Prostate gland (tissue), 2 donors: ENCODE measurements at places on chromosomes 3 and 15. TPM values are rescaled to one million over a fixed set of nuclear protein-coding genes. Genes with fewer than 3 reads are reported as not detected.

GRCh38 chr3:197197334-197197733 is 101.1 kb downstream of the DLG1 start:
- no peak for DNase-seq
- H3K36me3 ChIP-seq, result no peaks in the 10 kb centered on the region
- H3K27ac ChIP-seq, result no peak overlapping the region
- H3K4me1 ChIP-seq, result no peaks in the 10 kb centered on the region

DNA sequence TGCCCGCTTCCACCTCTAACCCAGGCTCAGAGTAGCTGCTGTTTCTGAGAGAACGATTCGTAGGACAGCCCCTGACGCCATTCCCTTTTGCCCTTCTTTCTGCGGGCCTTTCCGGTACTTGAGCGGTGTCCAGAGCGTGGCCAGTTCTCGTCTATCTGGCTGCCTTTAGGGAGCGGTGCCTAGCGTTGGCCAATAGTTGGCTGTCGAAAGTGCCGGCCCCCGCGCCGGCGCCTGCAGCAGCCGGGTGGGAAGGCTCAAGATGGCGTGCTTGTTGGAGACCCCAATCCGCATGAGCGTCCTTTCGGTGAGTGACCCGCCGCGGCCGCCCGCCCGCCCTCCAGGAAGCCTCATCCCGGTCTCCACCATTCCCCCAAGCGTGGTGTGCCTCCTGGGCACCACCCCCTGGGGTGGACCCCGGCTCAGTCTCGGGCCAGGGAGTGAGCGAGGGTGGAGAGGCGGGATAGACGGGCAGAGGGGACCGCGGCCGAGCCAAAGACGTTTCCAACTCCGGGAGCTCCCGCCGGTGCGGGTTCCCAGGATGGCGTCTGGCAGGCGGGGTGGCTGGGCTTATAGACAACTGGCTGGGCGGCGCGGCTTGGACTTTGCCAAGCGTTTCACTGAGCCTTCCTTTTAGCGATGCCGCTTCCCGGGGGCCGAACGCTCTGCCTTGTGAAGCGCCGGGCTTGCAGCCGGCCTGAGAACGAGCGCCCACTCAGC is at the start of gene ARMC8:
Gene ARMC8, plus strand, starts transcription at position 6 of the 717 bp plus-strand sequence. Its CDS starts 254 bp downstream, at position 260.
- H3K4me3 ChIP-seq, result peak within 1 kb of the TSS; percentile 72
- H3K4me1 ChIP-seq, result no peaks in the 10 kb centered on the region
- H3K27ac ChIP-seq, result peak within 1 kb of the TSS; percentile 89

DNA sequence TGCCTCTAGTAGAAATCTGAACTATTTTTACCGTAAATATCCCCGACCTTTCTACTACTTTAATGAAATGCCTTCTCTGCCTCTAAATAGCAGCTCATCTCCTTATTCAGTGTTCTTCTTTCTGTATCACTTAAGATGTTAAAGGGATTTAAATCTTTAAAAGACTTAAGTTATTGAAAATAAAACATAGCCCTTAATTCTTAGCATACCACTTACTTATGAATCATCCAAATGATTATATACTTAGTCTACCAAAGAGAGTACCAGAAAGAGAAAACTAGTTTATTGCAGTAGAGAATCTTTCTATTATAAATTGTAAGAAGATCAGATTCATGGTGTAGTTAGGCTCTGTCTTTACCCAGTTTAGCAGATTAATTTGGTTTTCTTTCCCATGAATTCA is 802.0 kb downstream of the TBL1XR1 start:
- no peak overlapping the region for H3K4me3 ChIP-seq
- H3K27me3 ChIP-seq, result no peaks in the 10 kb centered on the region
- H3K36me3 ChIP-seq, result no peaks in the 10 kb centered on the region
- H3K27ac ChIP-seq, result no peak overlapping the region
- no peak for DNase-seq
- H3K4me1 ChIP-seq, result no peaks in the 10 kb centered on the region

DNA sequence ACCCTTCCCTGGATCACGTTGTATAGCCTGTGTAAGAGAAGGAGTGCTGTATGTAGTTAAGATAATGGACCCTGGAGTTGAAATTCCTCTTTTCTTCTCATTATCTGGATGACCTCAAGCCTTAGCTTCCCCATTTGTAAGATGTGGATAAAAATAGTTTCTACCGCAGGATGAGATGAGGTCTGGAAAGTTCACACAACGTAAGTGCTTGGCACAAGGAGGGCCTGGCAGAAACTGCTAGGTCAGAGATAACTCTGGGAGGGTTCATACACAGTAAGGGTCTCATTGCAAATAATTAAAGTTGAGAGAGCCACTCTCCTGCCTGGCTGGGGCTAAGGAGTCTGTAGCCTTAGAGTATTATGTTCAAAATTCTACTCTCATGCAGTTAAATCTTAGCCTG is 214.4 kb downstream of the LRTM1 start:
- H3K36me3 ChIP-seq, result no peaks in the 10 kb centered on the region
- no peak overlapping the region for H3K4me3 ChIP-seq
- H3K4me1 ChIP-seq, result no peaks in the 10 kb centered on the region
- DNase-seq, result no peak

DNA sequence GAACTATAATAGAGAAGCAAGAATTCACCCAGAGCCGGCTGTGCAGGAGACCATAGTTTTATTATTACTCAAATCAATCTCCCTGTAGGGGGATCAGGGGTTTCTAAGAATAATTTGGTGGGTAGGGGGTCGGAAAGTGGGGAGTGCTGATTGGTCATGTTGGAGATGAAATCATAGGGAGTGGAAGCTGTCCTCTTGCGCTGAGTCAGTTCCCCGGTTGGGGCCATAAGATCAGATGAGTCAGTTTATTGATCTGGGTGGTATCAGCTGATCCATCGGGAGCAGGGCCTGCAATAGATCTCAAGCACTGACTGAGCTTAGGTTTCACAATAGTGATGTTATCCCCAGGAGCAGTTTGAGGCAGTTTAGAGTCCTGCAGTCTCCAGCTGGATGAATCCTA is 97.0 kb upstream of the SNRPN start:
- DNase-seq, result no peak
- H3K36me3 ChIP-seq, result no peaks in the 10 kb centered on the region
- no peak overlapping the region for H3K27ac ChIP-seq
- H3K4me3 ChIP-seq, result no peak overlapping the region

GRCh38 chr15:50840520-50840919 is 68.0 kb upstream of the AP4E1 start:
- H3K4me1 ChIP-seq, result no peaks in the 10 kb centered on the region
- no peaks in the 10 kb centered on the region for H3K36me3 ChIP-seq
- H3K27me3 ChIP-seq, result no peaks in the 10 kb centered on the region
- no peak overlapping the region for H3K4me3 ChIP-seq

Gene FBXO40
- total RNA-seq, result 0.68 TPM

Gene DNAJA4
- total RNA-seq, result 32.1 TPM

Gene PLCD1
- total RNA-seq, result 29.7 TPM

Gene REC114
- total RNA-seq, result not detected

Gene SI
- total RNA-seq, result 0.40 TPM

Gene SLC15A2
- 51.1 TPM for total RNA-seq
